Fibroblast of villous mesenchyme (primary cell): ENCODE measurements at places on chromosomes 16 and 17. TPM values are rescaled to one million over a fixed set of nuclear protein-coding genes. Genes with fewer than 3 reads are reported as not detected.

MILR1 gene
- 2.6 and 3.9 TPM in 2 replicates for total RNA-seq

SYNRG gene
- 16.1 and 22.5 TPM in 2 replicates for total RNA-seq

CIITA gene
- under 0.01 TPM in 1 of 2 replicates, not detected in the other for total RNA-seq

DNA sequence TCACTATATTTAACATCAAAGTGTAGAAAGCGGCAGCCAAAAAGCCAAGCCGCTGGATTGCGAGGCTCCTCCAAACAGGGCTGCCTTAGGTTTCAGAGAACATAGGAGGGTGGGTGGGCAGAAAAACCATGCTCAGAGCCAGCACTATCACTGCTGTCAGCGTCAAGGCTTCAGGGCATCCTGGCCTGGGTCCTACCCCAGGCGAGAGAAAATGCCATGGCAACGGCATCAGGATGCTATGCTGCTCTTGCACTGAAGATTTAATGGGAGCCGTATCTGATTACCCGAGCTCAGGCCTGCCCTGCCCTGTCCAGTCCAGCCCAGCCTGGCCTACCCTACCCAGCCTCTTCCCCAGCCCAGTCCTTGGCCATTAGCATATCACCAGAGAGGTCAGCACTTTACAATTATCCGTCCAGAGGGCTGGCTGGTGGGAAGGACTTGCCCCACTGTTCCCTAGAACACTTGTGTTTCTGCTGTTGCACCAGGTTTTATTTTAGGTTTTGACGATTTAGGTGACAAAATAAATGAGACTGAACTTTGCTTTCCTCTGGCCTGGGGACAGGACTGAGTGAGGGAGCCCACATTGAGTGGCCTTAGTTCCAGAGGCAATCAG, 61.1 kb downstream of the TOM1L2 start:
- DNase-seq: no peak

DNA sequence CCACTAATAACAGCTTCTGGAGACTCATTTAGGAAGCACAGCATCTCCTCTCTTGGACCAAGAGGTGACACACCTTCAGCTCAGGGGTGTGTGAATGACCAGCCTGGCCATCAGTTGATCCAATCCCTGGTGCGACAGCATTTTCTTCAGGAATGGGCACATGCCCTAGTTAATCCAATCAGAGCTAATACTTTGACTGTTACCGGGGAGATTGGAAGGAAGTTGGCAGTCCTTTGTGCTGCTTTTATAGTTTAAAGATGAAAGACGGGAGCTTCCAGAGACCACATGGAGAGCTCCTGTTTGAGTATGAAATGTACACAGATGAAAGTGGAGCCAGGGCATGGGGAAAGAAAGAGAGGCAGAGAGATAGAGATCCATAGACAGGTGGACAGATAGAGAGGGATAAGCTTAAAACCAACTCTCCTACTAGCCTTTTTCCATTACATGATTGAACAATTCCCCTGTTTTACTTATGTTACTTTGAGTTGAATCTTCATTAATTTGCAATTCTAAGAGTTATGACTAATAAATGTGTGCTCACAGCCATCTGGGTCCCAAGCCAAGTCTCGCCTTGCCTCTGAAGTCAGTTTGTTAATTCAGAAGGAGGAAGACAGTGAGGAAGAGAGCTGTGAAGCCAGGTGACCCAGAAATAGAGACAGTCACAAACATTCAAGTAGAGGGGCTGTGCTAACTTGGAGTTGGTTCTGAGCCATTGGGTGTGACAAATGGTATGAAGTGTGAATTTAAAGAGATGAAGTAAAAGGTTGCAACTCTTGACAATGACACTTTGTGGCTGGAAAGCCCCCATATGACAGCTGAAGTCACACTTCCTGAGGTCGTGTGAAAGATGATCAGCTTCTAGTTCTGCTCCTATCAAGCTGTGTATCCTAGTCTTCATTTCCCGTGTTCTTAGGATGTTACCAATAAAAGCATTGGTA, 120.0 kb upstream of the GOT2 start:
- DNase-seq: no peak

DNA sequence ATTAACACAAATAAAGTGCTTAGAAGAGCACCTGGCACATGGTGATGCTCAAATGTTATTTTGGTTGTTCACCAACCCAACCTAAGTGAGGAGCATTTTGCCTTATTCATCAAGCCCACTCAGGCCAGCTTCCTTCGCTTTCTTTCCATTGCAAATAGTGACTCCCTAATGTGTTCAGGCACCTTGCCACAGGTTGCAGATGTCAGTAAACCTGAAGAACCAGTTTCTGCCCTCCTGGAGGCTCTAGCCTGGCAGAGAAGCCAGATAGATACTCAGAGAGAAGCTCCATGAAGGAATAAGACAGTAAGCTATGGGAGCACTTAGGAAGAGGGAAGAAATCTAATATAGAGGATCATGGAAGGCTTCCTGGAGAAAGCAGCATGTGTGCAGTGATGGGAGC, 23.9 kb downstream of the GPR139 start:
- DNase-seq: no peak
